ENCODE measurements at places on chromosomes 13 and 19.

GRCh38 chr13:99659866-99660554 lies 158.7 kb downstream of the TM9SF2 start:
- no peak for DNase-seq

DNA sequence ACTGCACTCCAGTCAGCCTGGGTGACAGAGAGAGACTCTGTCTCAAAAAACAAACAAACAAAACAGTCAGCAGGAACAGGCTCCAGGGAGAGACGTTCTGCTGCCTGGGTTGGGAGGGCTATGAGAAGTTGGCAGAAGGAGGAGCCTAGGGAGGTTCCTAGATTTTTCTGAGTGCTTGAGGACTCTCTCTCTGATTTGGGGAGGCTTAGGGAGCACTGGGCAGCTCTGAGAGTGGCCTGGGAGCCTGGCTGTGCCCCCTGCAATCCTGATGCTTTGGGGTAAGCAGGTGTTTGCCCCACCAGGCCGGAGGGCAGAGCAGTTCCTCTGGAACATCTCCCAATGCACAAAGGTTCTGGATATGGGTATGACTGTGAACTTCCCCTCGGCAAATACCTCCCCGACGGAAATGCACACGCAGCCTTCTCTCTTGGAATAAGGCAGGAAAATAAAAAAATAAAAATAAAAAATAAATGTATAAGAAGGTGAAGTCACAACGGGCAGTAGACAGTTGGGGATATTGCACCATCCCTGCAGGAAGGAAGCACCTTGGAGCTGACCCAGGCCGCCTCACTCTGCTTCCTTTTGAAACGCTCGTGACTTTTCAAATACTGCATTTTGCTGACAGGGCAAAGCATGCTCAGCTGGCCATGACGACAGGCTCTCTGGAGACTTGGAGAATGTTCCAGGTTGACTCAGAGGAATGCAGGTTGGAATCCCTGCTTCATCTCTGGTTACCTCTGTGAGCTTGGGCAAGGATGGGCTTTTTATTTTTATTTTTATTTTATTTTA lies 26.5 kb upstream of the HOMER3 start:
- DNase-seq, result no peak

GRCh38 chr13:77184455-77184854 lies 142.4 kb downstream of the MYCBP2 start:
- DNase-seq, result no peak

DNA sequence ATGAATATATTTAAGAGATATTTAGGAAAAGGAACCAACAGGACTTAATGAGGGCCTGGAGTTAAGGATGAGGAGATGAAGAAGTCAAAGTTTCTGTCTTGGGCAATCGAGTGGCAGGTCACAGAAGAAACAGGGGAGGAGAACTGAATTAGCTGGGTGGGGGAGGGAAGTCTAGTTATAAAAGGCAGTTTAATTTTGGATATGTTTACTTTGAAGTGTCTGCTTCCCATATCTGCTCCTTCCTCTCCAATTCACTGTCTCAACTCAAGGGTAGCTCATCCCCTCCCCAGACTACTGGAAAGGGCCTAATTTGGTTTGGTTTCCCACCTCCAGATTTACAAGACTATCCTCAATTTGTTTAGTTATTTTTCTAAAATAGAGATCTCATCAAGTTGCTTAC lies 195.9 kb downstream of the VWA8 start:
- no peak for DNase-seq

GRCh38 chr19:41746593-41747227 lies 8.6 kb upstream of the CEACAM6 start:
- DNase-seq, result peak; percentile 9

- no peak for DNase-seq
These were observed 6.0 kb downstream of the DBP start for GRCh38 chr19:48631225-48631624.

GRCh38 chr19:7720351-7720750 lies 11.6 kb downstream of the CLEC4G start:
- DNase-seq, result no peak

GRCh38 chr13:98500963-98501421 lies 75.9 kb downstream of the STK24 start:
- DNase-seq, result no peak

DNA sequence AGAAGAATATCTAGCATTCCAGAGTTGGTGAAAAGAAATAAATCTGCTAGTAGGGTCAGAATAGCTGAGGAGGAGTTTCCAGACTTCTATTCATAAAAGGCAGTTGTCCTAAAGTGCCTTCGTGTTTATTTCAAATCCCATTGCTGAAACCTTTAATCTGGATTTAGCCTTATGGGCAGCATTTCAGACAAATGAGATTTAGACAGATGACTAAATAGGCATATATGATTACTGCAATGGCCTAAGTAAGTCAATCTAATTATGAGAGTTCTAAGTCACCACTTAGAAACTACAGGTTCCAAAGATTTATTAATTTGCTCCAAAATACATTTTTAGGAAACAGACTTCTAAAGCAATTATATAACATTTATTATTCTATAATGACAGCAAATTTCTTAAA lies 368.7 kb downstream of the LIG4 start:
- DNase-seq, result no peak

- DNase-seq, result no peak
These were observed 6.1 kb upstream of the KANK2 start for GRCh38 chr19:11203194-11204075.

DNA sequence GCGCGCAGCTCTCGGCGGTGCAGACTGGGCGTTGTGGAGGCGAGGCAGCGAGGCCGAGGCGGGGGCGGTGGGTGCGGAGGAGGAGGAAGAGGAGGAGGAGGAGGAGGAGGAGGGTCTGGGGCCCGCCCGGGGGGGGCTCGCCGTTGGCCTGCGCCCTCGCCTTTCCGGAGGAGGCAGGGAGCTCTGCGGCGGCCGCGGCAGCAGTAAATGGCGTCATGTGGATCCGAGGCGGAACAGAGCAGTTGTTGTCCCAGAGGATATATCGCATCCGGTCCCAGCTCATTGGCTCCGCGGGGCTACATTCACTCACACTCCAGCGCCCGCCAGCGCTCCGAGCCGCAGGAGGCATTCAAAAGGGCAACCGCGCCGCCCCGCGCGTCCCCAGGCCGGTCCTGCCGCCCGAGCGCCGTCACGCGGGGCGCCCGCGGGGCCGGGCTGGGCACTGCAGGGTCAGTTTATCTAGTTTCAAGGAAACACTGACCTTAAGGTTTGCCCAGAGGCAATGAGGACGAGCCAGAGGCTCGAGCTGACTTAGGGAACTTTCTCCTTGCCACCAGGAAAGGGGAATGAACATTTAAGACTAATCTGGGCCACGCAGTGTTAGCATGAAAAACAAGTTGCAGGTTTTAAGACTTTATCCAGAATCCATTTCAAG lies at the start of gene SPRY2:
SPRY2 (minus strand) TSS at position 26 of the 655 bp plus-strand sequence. CDS start 3,421 bp downstream, outside the sequence.
- peak; percentile 60 for DNase-seq

DNA sequence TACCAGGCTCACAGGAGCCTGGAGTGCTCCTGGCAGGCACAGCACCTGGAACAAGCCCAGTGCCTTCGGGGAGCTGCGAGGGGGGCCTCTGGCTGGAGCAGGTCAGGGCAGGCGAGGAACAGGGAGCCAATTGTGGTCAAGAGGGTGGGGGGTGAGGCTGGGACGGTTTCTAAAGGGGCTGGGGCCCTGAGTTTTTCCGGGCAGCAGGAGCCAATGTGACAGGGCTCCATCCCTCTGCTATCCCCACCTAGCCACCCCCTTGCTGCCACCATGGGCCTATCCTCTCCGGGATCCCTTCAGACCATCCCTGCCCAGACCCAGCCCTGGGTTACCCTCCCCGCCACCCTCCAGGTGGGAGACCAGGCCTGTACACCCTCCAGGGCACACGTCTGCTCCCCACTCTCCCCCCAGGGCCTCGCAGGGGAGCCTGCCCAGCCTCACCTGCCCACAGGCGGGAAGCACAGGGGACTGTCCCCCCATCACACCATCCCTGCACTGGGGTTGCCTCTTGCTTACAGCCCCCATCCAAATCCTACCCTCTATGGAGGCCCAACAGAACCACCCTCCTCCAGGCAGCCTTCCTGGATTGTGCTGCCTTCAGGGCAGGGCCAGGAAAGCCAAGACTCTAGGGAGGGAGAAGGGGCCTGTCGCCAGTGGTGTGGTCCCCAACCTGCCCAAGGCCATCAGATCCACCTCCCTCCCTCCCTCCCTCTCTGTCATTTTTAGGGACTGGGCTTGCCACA lies 121.0 kb downstream of the URI1 start:
- DNase-seq, result no peak

All from NCI-H2171 treated with DMSO at 0.1 percent for 48 hours (cell line).